ENCODE measurements at places on chromosomes 4 and X.

DNA sequence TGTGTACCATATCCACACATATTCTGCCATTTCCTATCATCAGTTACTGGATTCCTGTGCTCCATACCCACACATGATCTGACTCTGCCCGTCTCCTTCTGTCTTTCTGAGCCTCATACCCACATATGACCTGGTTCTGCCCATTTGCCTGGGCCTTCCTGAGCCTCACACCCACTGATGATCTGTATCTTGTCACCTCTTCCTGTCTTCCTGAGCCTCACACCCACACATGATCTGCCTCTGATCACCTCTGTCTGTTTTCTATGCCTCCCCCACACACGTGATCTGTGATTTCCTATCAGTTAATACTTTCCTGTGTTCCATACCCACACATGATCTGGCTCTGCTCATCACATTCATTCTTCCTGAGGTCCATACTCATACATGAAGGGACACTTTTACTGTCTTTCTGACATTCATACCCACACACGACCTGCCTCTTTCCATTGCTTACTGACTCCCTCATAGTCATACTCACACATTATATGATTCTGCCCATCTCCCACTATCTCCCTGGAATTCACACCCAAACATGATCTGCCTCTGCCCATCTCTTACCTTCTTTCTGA, 32.5 kb downstream of the SCML1 start:
- no peak for DNase-seq

GRCh38 chr4:119478446-119479179, 150.0 kb downstream of the PDE5A start:
- no peak for DNase-seq

DNA sequence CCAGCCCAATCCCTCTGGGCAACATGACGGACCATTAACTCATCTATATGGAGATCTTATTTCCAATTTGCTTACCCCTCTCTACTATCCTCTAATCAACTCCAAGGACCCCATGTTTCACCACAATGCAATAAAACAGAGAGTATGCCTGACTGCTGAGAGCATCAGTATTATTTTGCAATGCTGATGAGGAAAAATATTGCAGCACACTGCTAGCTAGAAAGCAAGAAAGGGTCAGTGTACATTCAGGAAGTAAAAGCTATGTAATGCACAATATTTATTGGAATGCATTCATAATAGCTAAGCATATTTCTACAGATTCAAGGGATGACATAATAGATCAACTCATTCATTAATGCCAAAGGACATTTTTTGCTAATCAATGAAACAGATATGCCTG, 33.2 kb downstream of the ARAP2 start:
- no peak for DNase-seq

DNA sequence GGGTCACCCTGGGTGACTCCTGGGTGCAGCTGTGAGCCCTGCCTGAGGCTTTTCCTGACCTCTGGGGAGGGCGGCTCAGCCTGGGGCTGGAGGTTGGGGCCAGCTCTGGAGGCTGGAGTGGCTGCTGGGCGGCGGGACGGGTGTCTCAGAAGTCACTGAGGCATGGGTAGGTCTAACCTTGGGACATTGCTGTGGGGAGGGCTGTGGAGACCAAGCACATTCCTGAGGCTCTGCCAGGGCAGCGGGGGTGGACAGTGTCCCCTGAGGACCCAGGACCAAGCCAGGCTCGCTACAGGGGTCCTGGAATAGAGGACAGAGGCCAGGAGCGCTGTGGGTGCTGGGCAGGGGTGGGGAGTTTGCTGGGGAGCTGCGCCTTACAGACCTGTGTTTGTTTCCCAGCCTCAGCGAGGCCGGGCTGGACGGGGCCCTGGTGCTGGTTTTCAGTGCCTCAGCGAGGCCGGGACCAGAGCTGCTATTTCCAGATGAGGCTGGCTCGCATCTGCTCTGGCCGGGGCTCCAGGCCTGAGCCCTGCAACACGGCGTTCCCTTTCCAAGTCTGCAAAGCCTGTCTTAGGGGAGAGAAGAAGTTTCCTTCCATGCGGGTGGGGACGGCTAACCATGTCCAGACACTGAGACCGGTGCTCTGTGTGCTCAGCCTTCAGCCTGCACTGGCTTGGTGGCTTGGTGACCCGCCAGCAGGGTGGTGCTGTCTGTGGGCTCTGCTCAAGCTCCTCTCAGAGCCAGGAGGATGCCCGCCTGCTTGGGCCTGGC, 3.0 kb upstream of the SLC25A6 start:
- DNase-seq = no peak

DNA sequence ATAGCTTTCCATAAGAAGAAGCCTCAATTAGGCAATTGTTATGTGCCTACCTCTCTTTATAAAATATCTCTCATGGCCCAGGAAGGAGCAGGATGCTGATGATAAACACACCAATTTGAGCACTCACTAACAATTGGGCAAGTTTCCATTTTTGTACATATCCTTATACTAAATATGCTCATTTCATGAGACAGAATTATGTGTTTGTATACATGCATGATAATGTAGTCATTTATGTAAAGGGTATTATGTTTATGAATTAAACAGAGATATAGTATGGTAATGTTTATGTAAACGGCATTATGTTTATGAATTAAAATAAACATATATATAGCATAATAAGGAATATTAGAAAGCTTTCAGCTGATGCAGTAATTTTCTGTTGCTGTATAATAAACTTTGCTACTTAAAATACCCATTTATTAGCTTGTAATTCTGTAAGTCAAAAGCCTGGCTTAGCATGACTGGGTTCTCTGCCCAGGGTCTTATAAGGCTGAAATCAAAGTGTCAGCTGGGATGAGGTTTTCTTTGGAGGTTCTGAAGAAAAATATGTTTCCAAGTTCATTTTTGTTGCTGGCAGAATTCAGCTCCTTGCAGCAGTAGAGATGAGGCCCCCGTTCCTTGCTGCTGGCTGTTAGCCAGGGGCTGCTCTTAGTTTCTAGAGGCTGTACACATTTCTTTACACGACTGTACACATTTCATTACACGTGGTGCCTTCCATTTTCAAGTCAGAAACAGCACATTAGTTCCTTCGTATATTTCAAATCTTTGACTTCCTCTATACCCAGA, 89.0 kb downstream of the GLRA2 start:
- no peak for DNase-seq

GRCh38 chrX:118824173-118824730, 628 bp downstream of the ZCCHC12 start:
- no peak for DNase-seq

DNA sequence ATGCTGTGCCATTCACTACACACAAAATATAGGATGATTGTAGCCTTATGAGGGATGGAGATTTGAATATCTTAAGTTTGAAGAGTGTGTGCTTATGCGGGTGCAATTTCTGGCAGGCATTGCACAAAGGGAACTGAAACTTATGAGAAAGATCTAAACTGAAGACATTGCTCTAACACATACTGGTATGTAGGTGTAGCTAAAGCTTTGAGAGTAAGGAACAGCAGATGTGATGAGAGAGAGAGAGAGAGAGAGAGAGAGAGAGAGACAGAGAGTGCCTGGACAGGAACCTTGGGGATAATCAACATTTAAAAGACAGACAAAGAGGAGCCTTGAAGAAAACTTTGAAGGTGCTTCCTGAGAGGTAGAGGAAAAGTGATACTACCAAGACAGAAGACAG, 379.7 kb downstream of the SPRY1 start:
- DNase-seq = no peak

All from NCI-H2171 (cell line).